ENCODE measurements at places on chromosomes 5 and 9.

DNA sequence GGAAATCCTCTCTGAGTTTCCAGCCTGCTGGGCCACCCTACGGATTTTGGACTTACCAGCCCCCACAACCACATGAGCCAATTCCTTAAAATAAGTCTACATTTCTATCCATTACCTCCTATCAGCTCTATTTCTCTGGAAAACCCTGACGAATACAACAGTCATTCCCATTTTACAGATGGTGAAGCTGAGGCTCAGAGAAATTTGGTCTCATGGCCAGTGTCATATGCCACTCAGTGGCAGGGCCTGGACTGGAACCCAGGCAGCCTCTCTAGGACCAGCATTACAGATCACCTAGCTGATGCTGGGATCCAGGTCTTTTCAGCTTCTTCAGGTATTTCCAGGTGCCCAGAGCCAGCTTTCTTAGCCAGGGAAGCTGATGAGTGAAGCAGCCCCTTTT is 45.0 kb upstream of the SH3PXD2B start:
- peak; percentile 14 for DNase-seq

- no peak for DNase-seq
These were observed 1921.6 kb upstream of the WWC1 start for GRCh38 chr5:166369807-166370206.

- DNase-seq: no peak
These were observed 276.7 kb downstream of the AUH start for GRCh38 chr9:91084896-91085516.

DNA sequence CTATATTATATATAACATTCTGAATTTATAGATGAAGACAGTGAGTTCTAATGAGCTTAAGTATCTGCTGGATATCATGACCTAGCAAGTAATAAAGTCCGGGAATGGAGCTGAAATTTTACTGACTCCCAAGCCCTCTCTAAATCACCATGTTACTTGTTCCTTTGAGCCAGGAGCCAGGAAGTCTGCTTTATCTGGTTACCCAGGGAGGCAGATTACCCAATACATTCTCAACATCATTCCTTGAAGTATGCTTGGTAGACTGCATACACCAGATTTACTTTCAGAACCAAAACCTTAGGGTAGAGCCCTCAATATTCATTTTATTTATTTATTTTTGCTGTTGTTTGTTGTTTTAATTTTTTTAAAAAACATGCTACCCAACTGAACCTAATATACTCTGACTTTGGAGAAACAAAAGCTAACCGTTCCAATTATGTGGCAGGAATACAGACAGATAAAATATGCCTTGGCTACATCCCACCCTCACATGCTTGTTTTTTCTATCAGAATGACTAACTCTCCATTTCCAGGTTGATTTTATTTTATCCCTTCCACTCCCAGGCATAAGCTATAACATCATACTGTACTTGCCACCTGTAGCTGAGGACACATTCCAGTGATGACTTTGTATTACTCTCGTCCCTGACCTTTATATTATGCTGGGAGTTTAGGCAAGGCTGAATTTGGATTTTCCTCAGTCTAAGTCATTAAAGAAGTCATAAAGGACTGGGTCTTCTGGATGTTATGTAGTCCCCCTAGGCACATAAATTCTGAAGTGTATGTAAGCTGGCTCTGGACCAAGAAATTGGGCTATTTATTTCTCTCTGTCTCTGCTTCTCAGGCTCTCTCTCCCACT is 82.0 kb downstream of the YIPF5 start:
- no peak for DNase-seq

All from ureter (tissue), 1 donor.